ENCODE measurements at places on chromosomes 11 and 22.

GRCh38 chr22:44567846-44568493 is 69.9 kb upstream of the RTL6 start:
- DNase-seq: peak; percentile 34

DNA sequence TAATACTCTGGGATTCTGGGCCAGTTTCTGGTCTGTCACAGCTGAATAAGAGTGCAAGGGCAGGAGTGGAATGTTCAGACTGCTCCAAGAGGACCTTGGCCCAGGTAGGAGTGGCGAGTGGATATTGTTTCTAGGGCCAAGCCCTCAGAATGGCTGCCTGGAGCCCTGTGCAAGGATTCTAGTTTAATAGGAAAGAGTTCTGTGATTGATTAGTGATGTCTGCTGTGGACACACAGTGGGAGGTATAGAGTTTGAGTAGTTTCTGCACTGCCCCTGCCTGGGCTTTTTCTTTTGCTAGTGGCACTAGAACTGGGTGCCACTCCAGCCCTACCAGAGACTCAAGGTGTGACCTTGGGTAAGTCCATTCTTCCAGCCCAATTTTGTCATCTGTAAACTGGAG is 9.7 kb upstream of the MPPED1 start:
- no peak for DNase-seq

- no peak for DNase-seq
These were observed 2.5 kb downstream of the APOL4 start for GRCh38 chr22:36199001-36199551.

DNA sequence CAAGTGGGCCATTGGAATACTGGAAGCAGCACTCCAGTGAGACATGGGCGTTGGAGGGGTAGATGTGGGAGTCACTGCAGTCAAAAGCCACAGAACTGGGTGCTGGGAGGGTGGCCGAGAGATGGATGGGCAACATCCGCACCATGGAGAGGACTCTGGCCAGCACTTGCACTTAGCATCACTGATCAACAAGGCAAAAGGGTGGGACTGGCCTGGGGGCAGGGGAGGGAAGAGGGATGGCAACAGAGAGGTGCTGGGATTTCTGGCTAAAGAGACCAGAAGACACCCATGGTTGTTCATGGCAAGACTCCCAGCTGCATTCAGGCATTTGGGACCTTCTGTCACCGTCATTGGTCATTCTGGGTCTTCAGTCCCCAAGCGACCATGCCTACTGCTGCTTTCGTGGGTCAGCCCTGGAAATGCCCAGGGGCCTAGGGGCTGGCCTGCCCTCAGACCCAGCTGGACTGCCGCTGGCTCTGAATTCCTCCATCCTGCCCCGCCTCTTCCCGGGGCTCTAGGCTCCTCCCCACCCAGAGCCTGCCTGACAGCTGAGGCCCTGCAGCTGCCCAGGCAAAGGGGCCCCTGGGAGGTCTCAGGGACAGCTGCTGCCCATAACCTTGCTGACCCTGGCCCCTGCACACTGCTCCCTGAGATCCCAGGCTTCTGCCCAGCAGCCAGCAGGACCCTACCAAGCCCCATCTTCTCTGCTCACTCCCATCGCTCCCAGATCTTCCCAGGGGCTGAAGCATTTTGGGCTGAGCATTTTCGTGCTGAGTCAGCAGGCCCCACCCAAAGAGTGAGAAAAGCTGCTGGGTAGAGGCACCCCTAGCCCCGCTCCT is 13.0 kb upstream of the CDC42EP2 start:
- no peak for DNase-seq

DNA sequence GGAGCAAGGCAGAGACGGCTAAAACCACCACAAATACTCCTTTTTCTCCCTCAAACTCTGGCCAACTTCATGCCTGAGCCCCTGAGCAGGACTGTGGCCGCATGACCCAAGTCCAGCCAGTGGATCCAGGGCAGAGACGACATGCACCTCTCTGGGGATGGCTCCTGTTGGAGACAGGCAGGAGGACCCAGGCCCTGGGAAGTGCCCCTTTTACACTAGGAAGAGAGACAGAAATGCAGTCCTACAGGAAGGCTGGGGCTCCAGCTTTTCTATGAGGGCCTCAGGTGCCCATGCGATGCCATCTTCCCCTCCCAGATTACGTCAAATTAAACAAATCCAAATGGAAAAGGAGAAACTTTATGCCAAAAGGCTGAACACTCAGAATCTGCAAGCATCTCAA is 498.0 kb downstream of the BRD1 start:
- DNase-seq: no peak

- DNase-seq: no peak
These were observed 6.1 kb downstream of the CXCR5 start for GRCh38 chr11:118889797-118890196.

DNA sequence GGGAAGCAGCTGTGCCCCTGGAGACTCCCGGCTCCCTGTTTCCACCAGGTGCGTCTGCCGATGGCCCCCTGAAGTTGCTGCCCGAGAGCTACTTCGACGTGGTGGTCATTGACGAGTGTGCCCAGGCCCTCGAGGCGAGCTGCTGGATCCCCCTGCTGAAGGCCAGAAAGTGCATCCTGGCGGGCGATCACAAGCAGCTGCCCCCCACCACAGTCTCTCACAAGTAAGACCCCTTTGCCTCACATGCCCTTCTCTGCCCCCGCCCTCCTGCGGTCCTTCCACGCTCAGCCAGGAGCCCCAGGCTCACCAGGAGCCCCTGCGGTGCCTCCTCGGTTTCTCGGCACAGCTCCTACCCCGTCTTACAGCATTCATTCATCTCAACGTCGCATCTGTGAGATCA is 25.4 kb downstream of the IGHMBP2 start:
- no peak for DNase-seq

- no peak for DNase-seq
These were observed 380.1 kb downstream of the LARGE1 start for GRCh38 chr22:33539902-33540751.

DNA sequence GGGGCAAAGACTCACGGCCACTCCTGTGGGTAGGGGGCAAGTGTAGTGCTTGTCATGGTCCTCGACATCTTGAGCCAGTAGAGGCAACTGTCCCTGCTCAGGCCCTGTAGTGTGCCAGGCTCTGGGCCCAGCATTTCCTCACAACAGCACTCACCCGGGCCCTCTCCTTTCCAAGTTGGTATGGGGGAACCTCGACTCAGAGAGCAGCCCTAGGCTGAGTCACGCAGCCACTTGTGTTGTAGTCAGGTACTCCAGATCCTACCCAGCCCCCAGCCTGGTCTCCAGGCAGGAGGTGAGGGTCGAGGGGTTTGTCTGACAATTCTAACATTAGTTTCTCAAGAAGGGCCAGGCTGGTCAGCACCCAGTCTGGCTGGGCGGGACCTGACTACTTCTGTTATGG is 4.1 kb downstream of the RELT start:
- no peak for DNase-seq

DNA sequence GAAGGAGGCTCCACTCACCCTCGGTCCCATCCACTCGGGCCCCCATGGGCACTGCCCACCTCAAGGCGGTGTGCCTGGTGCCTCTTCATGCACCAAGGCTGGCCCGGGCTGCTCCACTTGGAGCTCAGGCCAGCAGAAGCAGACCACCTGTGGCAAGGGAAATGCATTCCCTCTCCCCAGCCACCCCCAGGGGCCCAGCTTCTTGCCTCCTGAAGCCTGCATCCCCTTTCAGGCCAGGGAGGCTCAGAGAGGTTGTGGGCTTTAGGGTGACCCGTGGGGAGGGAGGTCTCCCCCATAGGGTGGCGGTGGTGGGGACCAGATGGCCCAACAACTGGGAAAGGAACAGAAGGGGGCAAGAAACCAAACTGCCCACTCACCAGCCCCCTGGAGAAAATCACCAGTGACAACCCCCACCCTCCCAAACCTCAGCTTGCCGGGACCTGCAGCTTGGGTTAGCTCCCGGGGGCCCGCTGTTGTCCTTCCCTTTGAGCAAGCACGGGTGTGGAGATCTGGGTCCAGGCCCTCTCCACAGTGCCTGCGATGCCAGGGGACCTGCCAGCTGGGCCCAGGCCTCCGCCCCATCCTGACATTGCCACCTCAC is 8.4 kb downstream of the CBX6 start:
- no peak for DNase-seq

- no peak for DNase-seq
These were observed 330.7 kb upstream of the NCAM1 start for GRCh38 chr11:112630496-112630895.

DNA sequence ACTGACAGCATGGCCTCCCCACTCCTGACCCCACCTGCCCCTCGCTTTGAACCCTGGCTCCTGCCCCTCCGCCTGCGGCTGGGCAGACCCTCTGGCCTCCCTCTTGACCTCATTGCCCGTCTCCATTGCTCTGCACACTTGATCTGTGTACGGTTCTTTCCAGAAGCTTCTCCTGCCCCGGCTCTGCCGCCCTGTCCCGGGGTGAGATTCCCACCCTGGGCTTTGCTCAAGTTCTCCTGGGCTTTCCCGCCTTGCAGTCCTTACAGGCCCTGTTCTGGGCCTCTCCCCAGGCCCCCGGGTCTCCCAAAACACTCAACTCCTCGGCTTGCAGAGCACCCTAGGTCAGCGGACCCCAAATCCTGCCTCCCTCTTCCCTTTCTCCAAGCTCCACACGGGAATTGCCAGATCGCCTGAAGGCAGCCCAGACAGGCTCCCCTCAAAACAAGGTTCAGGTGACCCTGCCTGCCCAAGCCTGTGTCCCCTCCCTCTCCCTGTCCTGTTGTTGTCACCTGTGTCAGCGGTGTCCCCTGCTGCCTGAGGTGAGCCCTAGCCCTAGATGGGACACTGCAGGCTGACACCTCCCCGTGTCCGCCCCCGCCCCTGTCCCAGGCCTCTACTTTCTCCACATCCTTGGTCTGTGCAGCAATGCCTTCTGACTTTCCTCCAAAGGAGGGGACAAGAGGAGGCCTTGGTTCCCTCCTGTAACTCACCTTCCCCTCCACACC is 1.5 kb downstream of the GAL start:
- no peak for DNase-seq

DNA sequence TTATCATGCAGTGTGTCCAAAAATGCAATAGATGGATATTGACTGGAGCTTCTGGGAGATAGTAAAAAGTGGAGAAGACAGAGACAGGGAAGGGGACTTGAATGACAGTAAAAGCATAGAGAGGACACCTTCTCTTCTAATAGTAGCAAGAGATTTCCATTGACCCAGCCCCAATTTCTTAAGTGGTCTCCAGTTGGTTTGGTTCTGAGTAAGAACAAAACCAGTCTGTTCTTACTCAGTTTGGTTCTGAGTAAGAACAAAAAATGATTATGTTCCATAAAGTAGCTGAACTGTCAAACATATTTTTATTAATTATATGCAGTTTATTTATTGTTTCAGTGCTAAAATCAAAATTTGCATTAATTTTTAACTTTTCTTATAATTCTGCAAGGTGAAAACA is 316.8 kb upstream of the MPPED2 start:
- no peak for DNase-seq

- DNase-seq: no peak
These were observed 257.4 kb downstream of the DDX10 start for GRCh38 chr11:108922241-108922640.

- DNase-seq: peak; percentile 8
These were observed 57.9 kb downstream of the TRIM29 start for GRCh38 chr11:120079750-120080610.

DNA sequence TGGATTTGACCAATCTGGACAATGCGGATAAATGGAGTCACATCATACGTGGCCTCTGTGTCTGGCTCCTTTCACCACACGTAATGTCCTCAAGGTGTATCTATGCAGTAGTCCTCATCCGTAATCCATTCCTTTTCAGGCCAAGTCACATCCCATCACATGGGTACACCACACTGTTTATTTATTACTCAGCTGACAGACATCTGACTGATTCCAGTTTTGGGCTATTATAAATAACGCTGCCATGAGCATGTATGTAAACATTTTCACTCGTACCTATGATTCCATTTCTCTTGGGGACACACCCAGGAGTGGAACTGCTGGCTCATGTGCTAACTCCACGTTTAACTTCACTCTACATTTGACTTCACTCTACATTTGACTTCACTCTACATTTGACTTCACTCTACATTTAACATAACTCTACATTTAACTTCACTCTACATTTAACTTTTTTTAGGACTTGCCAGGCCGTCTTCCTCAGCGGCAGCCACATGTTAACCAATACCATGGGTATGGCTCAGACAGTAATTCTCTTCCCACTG is 52.1 kb downstream of the SHANK2 start:
- DNase-seq: no peak

DNA sequence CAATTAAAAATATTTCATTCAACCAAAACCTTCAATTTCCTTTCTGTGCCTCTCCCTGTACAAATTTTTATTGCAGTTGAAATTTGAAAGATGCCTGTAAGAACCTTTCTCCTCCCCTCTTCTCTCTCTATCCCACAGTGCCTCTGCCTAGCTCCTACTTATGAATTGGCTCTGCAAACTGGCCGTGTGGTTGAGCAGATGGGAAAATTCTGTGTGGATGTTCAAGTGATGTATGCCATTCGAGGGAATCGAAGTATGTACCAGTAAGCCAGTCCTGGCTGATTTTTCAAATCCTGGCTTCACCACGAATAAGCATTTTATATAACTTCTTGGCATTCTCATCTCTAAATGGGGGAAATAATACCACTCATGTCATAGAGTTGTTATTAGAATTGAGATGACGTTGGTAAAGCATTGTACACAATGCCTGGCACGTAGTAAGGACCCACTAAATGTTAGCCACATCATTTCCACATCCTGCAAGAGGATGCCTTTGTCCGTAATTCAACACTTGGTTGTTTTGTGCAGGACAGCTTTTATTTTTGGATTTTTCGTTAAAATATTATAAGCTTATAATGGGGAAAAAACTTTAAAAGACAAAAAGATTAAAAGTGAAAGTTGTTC is 6.0 kb downstream of the DDX25 start:
- no peak for DNase-seq

DNA sequence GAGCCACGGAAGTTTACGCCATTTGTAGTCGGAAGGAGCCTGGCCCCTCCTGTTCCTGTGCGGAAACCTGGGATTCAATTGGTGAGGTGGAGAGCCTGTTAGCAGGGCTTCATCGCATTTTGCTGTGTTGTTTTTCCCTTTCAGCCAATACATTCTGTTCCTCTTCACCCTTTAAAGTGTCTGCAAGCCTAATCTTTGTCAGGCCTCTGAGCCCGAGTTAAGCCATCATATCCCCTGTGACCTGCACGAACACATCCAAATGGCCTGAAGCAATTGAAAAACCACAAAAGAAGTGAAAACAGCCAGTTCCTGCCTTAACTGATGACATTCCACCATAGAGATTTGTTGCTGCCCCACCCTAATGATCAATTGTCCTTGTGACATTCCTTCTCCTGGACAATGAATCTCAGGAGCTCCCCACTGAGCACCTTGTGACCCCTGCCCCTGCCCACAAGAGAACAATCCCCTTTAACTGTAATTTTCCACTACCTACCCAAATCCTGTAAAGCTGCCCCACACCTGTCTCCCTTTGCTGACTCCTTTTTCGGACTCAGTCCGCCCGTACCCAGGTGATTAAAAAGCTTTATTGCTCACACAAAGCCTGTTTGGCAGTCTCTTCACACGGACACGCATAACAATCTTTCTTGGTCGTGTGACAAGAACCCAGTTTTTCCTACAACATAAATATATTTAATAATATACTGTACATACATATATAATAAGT is 37.1 kb upstream of the MMP12 start:
- no peak for DNase-seq

GRCh38 chr11:87484566-87484965 is 446.8 kb downstream of the TMEM135 start:
- no peak for DNase-seq

GRCh38 chr11:112903340-112903739 is 57.9 kb upstream of the NCAM1 start:
- no peak for DNase-seq
